ENCODE measurements at places on chromosomes 6 and 20. TPM values are rescaled to one million over a fixed set of nuclear protein-coding genes. Genes with fewer than 3 reads are reported as not detected.
A peak's percentile ranks its signal among the peaks of the same experiment; 100 is the strongest.

CD93 gene
- total RNA-seq, result 2.0 TPM

PRR18 gene
- 0.07 TPM for total RNA-seq

SLC17A2 gene
- total RNA-seq, result not detected

EIF2S2 gene
- total RNA-seq, result 158 TPM

PRR3 gene
- total RNA-seq, result 31.8 TPM

DNA sequence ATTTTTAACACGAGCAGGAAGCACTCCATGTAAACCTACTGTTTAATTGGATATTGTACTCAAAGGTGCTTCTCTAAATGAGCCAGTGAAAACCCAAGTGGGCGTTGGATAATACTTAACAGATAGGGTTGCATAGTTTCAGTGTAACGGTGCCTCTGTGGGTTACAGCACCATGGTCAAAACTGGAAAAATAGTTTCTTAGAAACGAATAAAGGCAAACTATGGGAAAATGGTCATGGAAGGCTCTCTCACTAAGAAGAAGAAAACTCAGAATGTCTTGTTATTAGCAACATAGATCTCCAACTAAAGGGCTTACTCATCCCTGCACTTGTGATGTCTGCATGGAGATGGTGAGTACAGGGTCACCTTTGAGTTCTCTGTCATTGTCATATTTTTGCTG lies 59.1 kb upstream of the NEDD9 start:
- peak; percentile 9 for DNase-seq
- peak overlapping the region; percentile 70 for H3K4me3 ChIP-seq

DNA sequence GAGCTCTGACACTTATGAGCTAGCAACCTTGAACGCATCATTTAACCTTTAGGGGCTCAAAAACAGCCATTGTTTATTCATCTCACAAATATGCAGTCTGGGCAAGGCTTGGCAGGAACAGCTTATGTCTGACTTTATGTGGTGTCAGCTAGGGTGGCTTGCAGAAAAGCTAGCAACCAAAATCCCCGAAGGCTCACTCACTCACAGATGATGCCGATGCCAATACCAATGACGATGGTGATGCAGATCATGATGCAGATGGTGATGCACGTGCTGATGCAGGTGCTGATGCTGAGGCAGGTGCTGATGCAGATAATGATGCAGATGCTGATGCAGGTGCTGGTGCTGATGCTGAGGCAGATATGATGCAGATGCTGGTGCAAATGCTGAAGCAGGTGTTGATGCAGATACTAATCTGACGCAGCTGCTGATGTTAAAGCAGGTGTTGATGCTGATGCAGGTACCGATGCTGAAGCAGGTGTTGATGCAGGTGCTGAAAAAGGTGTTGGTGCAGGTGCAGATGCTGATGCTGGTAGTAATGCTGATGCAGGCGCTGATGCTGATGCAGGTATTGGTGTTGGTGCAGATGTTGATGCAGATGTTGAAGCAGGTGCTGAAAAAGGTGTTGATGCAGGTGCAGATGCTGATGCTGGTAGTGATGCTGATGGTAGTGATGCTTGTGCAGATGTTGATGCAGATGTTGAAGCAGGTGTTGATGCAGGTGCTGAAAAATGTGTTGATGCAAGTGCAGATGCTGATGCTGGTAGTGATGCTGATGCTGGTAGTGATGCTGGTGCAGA lies 195.6 kb downstream of the NFATC2 start:
- no peaks in the 10 kb centered on the region for H3K36me3 ChIP-seq
- H3K4me3 ChIP-seq, result no peak overlapping the region
- peaks cover 15% of the 10 kb centered on the region for H3K27me3 ChIP-seq

- no peaks in the 10 kb centered on the region for H3K36me3 ChIP-seq
- no peak overlapping the region for H3K4me3 ChIP-seq
- no peak overlapping the region for H3K27ac ChIP-seq
- peaks cover 16% of the 10 kb centered on the region for H3K27me3 ChIP-seq
- DNase-seq, result no peak
Observed at GRCh38 chr20:57006411-57007170, 259.9 kb downstream of the BMP7 start.

GRCh38 chr6:169070506-169071176 lies 183.0 kb downstream of the THBS2 start:
- H3K36me3 ChIP-seq, result peaks cover 1% of the 10 kb centered on the region
- no peaks in the 10 kb centered on the region for H3K27me3 ChIP-seq
- H3K4me1 ChIP-seq, result no peaks in the 10 kb centered on the region
- no peak overlapping the region for H3K4me3 ChIP-seq

DNA sequence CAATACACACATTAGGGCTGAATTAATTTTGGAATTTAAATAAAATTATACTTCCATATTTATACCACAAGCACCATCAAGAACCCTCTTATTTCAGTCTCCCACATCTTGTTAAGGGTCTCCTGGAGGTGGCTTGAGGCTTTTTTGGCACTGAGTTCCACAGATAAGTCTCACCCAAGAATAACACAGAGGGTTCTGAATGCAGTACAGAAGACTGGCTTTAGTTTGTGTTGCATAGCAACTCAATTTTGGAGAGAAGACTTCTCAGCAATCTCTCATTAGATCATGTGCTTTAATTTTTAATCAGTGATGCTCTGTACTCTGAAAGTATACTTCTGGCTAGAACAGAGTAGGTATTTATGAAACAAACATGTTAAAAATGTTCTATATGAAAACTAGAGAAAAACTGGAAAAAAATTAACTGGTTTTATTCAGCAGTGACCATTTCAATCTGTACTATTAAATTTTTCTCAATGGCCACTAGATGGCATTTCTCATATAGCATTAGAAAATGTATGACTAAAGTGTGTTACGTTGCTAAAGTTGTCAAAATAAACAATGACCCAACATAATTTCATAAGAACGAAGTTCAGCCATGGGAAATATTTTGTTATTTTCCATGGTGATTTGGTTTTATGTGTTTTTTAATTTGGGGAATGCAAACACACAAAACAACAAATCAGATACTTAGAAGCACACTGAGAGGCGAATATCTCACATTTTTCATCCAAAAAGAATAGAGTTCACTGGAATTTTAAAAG lies 32.7 kb upstream of the MAP7 start:
- peaks cover 3% of the 10 kb centered on the region for H3K36me3 ChIP-seq
- H3K27ac ChIP-seq, result no peak overlapping the region
- no peak overlapping the region for H3K4me3 ChIP-seq
- no peaks in the 10 kb centered on the region for H3K27me3 ChIP-seq
- H3K4me1 ChIP-seq, result no peaks in the 10 kb centered on the region
- no peak for DNase-seq

GRCh38 chr6:155378276-155378675 lies 64.0 kb upstream of the TFB1M start:
- H3K27me3 ChIP-seq, result peaks cover under 1% of the 10 kb centered on the region
- H3K4me1 ChIP-seq, result peaks cover 12% of the 10 kb centered on the region
- no peak for DNase-seq
- no peaks in the 10 kb centered on the region for H3K36me3 ChIP-seq

GRCh38 chr6:57029213-57029612 lies 17.3 kb upstream of the KIAA1586 start:
- H3K27me3 ChIP-seq, result peaks cover 19% of the 10 kb centered on the region
- no peak overlapping the region for H3K4me3 ChIP-seq
- no peaks in the 10 kb centered on the region for H3K4me1 ChIP-seq

- no peaks in the 10 kb centered on the region for H3K36me3 ChIP-seq
- H3K4me3 ChIP-seq, result peak overlapping the region; percentile 55
- H3K27ac ChIP-seq, result peak overlapping the region; percentile 21
- H3K27me3 ChIP-seq, result peaks cover 12% of the 10 kb centered on the region
Observed at GRCh38 chr20:52494244-52494643, 302.7 kb upstream of the ZFP64 start.

DNA sequence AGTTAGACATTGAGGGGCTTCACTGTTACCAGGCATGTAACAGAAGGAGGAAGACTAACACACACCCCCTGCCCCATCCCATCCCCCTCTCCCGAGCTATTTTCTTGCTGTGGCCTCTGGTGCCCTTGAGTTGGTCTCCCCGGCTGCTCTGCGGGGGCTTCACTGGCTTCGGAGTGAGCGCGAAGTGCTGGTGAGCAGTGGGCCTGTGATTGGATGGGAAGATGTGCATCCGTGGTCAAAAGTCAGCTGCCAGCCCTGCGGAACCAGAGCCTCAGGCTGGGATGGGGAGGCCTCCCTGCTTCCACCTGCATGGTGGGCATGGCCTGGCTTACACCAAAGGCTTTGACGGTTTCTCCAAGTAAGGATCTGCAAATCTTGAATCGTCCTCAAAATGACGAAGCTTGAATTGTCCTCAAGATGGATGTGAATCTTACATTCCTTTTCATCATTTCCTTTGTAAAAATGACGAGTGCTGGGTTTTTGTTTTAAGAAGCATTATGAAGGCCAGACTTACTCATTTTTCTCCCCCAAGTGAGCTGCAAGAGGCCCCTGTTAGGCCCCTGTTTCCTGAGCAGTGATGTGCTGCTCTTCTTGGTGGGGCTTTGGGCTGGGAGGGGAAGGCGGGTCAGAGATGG lies 23.7 kb downstream of the SPATA2 start:
- peaks cover 57% of the 10 kb centered on the region for H3K4me1 ChIP-seq
- no peaks in the 10 kb centered on the region for H3K27me3 ChIP-seq
- H3K27ac ChIP-seq, result peak overlapping the region; percentile 95
- DNase-seq, result no peak
- H3K36me3 ChIP-seq, result peaks cover 2% of the 10 kb centered on the region
- H3K4me3 ChIP-seq, result peak overlapping the region; percentile 49

DNA sequence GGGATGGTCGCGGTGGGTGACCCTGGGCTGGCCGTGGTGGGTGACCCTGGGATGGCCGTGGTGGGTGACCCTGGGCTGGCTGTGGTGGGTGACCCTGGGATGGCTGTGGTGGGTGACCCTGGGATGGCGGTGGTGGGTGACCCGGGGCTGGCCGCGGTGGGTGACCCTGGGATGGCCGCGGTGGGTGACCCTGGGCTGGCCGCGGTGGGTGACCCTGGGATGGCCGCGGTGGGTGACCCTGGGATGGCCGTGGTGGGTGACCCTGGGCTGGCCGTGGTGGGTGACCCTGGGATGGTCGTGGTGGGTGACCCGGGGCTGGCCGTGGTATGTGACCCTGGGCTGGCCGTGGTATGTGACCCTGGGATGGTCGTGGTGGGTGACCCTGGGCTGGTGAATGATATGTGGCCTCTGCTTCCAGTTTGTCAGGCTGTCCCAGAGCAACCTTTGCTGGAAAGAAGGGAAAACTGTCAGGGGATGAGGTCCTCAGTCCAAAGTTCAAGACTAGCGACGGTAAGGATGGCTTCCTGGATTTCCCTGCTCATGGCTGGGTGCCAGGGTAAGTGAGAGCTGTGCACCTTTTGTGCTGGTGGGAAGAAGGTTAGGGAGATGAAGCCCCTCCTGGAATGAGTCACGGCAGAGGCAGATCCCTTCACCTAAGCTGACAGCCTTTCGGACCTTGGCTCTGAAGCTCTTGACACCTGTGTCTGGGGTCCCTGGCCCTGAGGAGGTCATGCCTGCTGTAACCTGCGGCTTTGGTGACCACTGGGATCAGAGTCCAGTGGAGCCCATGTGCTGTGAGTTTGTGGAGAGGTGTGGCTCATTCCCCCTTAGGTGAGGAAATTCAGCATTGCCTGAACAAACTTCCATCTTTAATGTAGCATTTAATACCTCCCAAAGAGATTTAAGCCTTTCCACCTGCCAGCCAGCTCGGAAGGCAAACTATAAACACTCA lies 19.1 kb upstream of the PCMTD2 start:
- no peaks in the 10 kb centered on the region for H3K4me1 ChIP-seq
- no peak for DNase-seq
- no peaks in the 10 kb centered on the region for H3K36me3 ChIP-seq
- H3K4me3 ChIP-seq, result no peak overlapping the region
- no peaks in the 10 kb centered on the region for H3K27me3 ChIP-seq
- no peak overlapping the region for H3K27ac ChIP-seq

DNA sequence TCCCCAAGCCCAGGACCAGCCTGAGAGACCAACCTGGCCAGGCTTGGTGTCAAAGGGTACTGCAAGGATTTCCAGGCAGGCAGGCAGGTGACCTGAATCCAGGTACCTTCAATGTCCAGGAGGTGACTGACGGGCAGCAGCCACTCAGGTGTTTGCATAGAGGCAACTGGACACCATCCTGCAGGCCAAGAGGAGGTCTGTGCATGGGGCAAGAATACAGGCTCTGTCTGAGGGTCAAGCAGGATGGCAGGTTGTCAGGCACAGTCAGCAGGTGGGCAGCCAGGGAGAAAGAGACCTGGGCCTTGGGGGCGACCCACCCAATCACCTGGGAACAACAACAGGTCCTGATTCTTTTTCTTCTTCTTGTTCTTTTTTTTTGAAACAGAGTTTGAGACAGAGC lies 159.3 kb upstream of the QKI start:
- no peak overlapping the region for H3K27ac ChIP-seq
- H3K4me3 ChIP-seq, result no peak overlapping the region
- peaks cover 6% of the 10 kb centered on the region for H3K27me3 ChIP-seq

DNA sequence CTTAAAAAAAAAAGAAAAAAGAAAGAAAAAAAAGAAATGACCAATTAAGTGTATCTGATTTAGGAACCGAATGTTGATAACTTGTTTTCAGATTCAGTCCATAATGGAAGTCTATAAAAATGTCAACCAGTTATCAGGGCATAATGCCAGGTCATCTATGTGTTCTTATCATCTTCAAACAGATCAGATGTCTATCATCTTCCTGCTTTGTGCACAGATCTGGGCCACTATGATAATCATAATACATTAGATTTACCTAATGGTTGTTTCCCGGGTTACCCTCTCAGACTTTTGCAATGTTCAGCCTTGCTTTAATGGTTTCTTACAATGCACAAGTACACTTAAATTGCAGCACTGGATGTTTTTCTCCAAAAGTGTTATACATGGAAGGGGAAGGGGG lies 100.6 kb downstream of the NKAIN2 start:
- H3K36me3 ChIP-seq, result no peaks in the 10 kb centered on the region
- H3K27me3 ChIP-seq, result no peaks in the 10 kb centered on the region
- DNase-seq, result no peak
- H3K27ac ChIP-seq, result no peak overlapping the region
- no peaks in the 10 kb centered on the region for H3K4me1 ChIP-seq
- H3K4me3 ChIP-seq, result no peak overlapping the region

DNA sequence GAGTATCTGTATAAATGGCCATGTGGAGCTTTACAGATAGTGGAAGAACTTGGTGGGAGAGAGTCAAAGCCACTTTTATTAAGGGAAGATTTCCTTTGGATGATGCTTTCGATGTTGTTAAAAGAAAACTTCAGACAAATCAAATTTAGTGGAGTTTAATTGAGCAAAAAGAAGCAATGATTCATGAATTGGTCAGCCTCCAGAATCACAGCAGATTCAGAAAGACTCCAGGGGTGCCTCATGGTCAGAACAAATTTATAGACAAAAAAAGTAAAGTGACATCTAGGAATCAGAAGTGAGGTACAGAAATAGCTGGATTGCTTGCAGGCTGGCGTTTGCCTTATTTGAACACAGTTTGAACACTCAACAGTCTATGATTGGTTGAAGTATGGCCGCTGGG lies 5.3 kb upstream of the CGA start:
- H3K27ac ChIP-seq, result no peak overlapping the region
- no peak for DNase-seq
- H3K4me1 ChIP-seq, result no peaks in the 10 kb centered on the region
- peaks cover 33% of the 10 kb centered on the region for H3K27me3 ChIP-seq
- H3K36me3 ChIP-seq, result no peaks in the 10 kb centered on the region

Measured in activated T-cell treated with anti-CD3 and anti-CD28 coated beads, Interleukin-2, amount 50 U/mL, for 72 hours (primary cell).